Hepatocyte (in vitro differentiated cells): ENCODE measurements at places on chromosomes 16 and 17. TPM values are rescaled to one million over a fixed set of nuclear protein-coding genes. Genes with fewer than 3 reads are reported as not detected.

DNA sequence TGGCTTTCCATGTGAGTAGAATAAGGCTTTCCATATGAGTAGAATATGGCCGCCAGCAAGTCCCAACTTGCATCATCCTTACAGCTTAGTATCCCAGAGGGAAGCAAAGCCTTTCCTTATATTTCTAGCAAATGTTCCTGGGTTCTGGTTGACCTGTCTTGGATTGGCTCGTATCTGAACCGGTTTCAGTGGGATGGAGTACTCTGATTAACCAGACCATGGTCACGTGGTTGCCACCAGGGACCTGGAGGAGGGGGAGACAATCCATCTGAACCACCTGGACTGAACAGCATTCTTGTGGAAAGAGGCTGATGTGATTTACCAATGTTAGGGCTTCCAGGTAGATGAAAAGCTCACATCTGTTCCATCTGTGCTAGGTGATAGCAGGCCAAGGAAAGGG, 89.0 kb downstream of the SHISA6 start:
- no peak overlapping the region for H3K27ac ChIP-seq
- no peak overlapping the region for H3K4me3 ChIP-seq
- DNase-seq = no peak
- H3K36me3 ChIP-seq = no peaks in the 10 kb centered on the region

GRCh38 chr16:77090062-77090461, 100.9 kb upstream of the MON1B start:
- no peaks in the 10 kb centered on the region for H3K27me3 ChIP-seq
- H3K36me3 ChIP-seq = no peaks in the 10 kb centered on the region

- H3K27me3 ChIP-seq = no peaks in the 10 kb centered on the region
- no peak for DNase-seq
- H3K4me3 ChIP-seq = no peak overlapping the region
- H3K4me1 ChIP-seq = peaks cover 40% of the 10 kb centered on the region
Measured at GRCh38 chr17:50173335-50173941, 7.6 kb downstream of the SGCA start.

DNA sequence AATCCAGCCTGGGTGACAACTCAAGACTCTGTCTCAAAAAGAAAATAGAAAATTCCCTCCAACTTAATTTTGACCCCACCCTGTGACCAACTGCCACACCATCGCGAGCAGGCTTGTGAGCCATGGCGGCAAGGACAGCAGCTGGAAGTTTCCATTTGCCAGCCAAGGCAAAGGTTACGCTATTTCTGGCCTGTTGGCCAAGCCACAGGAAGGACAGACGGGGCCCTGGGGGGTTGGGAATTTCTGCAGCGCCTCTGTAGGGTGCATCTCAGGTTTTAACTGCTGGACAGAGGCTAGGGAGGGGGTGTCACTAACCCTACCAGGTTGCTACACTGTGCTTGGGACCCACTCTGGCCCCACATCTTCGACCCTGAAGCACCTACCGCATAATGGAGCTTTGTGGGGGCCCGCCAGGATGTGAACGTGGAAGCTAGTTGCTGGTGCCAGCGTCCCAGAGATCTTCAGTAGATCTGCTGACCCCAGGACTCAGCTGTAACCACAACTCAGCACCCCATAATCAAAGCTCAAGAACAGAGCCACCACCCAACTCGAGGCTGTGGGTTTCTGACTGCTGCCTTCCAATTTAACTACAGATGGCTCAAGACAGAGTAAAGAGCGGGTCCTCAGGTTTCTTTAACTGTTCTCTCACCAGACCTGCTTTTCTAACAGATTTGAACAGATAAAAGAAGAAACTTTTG, 10.9 kb downstream of the KIFC3 start:
- no peak overlapping the region for H3K27ac ChIP-seq
- no peaks in the 10 kb centered on the region for H3K36me3 ChIP-seq
- DNase-seq = no peak

Gene PLA2G10
- total RNA-seq = 0.30 and 0.80 TPM in 2 replicates

Gene KRT27
- not detected in 2 replicates for total RNA-seq

Gene FBXW10
- total RNA-seq = 0.20 TPM in 1 of 2 replicates, not detected in the other
